ENCODE measurements at places on chromosomes 3 and 15.

DNA sequence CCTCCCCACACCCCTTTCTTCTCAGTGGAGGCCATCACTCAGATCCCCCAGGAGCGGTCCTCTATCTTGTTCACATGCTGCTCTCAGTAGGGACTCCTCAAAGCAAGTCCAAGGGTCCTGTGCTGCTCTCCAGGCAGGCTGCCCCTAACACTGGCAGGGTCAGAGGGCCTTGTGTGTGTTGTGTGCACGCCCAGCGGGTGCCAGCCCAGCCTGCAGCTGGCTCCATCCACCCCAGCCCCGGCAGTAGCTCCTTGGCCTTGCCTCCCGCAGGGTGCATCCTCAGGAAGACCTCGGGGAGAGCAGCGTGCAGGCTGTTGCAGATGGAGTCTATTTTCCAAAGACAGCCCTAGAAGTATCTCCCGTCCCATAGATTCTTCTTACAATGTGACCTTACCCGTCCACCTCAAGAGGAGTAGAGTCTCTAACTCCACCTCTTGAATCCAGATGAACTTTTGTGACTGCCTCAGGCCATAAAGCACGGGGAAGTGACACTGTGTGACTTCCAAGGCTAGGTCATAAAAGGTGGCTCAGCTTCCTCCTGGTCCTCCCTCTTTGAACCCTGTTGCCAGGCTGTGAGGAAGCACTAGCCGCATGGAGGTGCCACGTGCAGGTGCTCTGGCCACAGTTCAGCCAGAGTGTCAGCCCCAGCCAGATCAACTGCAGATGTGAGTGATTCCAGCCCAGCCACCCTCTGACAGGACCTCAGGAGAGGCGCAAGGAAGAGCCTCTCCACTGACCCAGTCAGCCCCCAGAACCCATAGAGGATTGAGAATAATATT lies 531.6 kb downstream of the SHQ1 start:
- DNase-seq = no peak

GRCh38 chr3:72890166-72890925 lies 2.5 kb downstream of the GXYLT2 start:
- DNase-seq = no peak

- no peak for DNase-seq
Observed at GRCh38 chr3:108509871-108510270, 525 bp downstream of the MYH15 start.

DNA sequence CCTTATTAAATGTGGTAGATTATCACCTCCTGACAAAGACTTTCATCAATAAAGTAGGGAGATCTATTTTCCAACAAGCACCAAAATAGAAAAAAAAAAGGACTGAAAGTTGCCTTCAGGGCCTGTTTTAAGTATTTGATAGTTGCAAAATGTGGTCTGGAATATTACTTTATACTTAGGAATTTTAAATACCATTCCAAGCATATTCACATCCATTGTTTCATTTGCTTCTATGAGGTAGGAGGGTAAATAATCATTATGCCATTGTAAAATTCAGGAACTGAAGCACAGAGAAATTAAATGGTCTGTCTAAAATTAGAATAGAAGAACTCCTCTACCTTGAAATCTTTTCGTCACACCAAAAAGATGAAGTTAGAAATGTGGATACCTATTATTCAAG lies 110.0 kb downstream of the TMCC1 start:
- DNase-seq = peak; percentile 33

DNA sequence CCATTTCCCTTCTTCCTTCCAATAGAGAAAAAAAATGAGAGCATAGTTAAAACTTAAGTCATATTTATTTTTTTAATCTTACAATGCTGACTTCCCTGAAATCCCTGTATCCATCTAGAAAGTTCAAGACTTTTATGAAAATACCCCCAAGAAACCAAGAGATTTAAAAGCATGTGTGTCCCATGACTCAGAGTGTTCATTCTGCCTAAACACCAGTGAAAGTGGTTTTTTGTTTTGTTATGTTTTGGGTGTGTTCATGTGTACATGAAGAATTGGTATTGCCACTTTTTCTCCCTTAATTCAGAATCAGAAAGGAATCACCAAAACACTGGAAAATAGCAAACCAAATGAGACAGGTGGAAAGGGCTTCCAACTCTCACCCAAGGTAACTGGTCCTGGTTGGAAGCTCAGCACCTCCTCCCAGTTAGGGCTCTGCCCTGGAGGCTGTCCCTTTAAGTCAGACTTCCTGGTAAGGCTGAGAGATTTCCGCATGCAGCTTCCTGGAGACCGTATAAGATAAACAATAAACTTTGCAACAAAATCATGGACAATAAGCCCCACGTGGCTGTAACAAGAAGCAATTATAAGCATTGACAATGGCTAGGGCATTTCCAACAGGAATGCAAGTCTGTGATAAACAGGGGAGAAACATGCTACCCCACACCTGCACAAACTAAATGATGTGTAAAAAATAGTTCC lies 121.9 kb upstream of the ARHGEF3 start:
- no peak for DNase-seq

DNA sequence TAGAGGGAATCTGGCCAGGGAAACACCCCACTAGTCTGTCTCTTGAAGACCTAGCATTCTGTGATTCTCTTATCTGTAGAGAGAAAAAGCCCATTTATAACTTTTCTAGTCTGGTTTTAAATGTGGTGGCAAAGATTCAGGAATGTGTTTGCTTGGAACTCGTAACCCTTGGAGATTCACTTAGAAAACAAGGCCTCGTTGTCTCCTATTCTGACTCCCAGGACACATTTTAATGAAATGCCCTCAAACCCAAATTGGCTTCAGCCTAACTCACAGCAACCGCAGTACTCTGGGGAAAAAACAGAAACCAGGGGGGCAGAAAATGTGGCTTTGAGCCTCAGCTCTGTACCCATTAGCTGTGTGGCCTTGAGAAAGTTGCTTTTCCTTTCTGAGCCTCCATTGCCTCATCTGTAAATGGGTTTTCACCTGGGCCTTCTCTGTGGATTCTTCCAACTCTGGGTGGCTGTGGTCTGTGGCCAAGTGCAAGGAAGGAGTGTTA lies 36.5 kb downstream of the RPLP1 start:
- DNase-seq = no peak

DNA sequence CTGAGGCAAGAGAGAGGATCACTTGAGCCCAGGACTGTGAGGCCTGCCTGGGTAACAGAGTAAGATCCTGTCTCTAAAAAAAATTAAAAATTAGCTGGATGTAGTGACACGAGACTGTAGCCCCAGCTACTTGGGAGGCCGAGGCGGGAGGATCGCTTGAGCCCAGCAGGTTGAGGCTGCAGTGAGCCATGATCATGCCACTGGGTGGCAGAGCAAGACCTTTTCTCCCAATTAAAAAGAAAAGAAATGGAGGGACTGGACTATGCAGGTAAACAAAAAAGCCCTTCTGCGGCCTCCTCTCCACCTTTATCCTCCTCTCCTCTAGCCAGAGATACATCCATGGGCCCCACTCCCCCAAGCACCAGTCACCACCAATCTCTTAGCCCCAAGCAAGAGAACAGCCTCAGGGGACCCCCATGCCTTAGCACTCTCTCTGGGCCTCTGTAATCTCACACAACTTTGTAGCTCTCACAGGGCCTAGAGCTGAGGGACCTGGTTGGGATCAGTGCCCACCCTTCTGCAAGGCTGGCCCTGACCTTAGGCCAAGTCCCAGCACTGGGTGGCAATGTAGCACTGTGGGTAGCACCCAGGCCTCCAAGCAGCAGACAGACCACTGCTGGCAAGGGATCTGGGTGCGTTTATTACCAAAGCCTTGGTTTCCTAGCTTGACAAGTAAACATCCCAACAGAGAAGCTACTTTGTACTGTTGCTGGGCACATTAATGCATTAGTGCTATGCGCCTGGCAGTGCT lies 43.4 kb downstream of the FAM174B start:
- DNase-seq = no peak

- no peak for DNase-seq
Observed at GRCh38 chr3:141184430-141184829, 47.2 kb upstream of the PXYLP1 start.
